Activated CD8-positive, alpha-beta memory T cell treated with anti-CD3 and anti-CD28 coated beads for 1 hour (primary cell): ENCODE measurements at places on chromosomes 11 and 22.

DNA sequence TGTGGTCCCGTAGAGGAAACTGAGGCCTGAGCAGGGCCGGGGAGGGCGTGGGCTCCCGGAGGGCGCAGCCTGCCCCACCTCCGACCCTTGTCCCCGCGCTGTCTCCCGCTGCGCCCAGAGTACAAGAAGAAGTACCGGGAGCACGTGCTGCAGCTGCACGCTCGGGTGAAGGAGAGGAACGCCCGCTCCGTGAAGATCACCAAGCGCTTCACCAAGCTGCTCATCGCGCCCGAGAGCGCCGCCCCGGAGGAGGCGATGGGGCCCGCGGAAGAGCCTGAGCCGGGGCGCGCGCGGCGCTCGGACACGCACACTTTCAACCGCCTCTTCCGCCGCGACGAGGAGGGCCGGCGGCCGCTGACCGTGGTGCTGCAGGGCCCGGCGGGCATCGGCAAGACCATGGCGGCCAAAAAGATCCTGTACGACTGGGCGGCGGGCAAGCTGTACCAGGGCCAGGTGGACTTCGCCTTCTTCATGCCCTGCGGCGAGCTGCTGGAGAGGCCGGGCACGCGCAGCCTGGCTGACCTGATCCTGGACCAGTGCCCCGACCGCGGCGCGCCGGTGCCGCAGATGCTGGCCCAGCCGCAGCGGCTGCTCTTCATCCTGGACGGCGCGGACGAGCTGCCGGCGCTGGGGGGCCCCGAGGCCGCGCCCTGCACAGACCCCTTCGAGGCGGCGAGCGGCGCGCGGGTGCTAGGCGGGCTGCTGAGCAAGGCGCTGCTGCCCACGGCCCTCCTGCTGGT is 1.9 kb downstream of the NLRP6 start:
- no peak for DNase-seq

- no peak for DNase-seq
Measured at GRCh38 chr11:42337786-42338455, 878.5 kb upstream of the LRRC4C start.

GRCh38 chr11:129732941-129733340 is 82.7 kb upstream of the TMEM45B start:
- no peak for DNase-seq

DNA sequence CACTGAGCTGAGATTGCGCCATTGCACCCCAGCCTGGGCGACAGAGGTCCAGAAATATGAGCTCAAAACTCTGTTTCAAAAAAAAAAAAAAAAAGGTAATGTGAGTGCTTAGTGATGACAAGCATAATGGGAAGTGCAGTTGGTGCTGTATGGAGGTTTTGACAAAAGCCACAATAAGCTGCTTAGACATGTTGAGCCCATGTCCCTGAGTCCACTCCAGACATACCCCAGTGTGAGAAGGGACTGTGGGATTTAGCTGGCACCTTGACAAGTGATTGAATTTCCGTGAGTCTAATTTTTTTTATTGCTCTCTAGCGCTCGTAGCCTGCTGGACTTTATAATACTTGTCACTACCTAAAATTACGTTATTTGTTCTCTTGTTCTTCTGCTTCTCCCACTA is 15.1 kb upstream of the LGR4 start:
- no peak for DNase-seq

DNA sequence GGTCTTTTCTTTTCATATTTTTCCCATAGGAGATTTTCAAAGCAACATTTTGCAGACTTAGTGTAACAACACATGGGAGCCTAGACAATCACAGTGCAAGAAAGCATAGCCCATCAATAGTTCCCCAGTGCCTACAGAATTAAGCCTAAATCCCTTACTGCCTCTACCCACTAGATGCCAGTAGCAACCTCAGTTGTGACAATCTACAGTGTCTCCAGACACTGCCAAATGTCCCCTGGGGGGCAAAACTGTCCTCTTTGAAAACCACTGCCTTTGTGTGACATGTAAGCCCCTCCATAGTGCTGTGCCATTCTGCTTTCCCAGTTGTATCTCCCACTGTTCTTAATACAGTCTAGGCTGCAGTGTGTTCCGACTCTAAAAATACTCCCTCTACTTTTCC is 1329.0 kb downstream of the LRRC4C start:
- DNase-seq: no peak

GRCh38 chr11:46170797-46171196 is 49.5 kb upstream of the PHF21A start:
- DNase-seq: no peak

DNA sequence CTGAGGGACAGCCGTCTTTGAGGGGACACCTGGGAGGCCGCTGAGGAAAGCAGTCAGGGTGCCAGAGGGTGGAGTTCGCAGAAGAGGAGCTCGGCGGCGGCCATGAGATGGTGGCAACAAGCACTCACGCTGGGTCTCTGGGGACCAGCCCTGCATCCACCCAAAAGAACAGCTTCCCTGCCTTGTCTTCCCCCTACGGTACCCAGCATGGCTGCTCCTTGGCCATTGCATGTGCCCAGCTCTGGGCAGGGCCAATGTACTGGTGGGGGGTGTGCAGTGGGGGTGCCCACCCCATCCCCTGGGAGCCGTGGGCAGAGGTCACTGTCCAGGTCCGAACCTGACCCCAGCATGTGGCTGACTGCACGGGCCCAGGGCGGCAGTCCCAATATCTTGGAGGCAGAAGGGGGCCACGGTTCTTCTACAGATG is 42.3 kb downstream of the OSBPL5 start:
- no peak for DNase-seq

- DNase-seq: no peak
Measured at GRCh38 chr22:30406400-30406799, 9.6 kb downstream of the SEC14L2 start.

GRCh38 chr22:48045369-48045768 is 1282.9 kb downstream of the TBC1D22A start:
- no peak for DNase-seq

DNA sequence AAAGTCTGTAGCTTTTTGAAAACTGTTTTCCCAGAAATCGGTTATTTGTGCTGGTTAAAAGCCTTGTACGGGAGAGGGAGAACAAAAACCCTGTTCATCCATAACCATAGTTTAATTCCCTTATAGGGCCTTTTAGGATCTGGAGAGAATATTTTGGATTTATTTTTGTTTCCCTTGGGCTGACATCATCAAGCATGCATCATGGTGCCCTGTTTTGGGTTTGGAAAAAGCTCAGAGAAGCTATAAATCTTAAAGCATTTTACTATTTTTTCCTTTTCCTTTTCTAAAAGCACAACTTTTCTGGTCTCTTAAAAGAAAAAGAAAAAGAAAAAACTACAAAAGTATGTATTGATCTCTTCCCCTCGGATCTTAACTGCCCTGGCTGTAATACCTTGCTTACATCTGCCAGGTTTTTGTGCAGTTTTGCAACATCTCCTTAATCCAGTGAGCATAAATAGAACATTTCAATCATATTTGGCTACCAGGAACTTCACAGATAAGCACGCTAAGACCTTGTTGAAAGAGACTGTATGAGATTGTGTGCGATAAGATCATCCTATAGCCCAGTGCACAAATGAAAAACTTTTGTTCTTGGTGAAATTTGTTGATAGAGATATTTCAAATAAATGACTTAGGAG is 88.0 kb downstream of the ZBTB16 start:
- no peak for DNase-seq

- no peak for DNase-seq
Measured at GRCh38 chr11:3135481-3136440, 29.3 kb downstream of the OSBPL5 start.

- no peak for DNase-seq
Measured at GRCh38 chr11:57363131-57364080, 17.5 kb downstream of the PRG3 start.

DNA sequence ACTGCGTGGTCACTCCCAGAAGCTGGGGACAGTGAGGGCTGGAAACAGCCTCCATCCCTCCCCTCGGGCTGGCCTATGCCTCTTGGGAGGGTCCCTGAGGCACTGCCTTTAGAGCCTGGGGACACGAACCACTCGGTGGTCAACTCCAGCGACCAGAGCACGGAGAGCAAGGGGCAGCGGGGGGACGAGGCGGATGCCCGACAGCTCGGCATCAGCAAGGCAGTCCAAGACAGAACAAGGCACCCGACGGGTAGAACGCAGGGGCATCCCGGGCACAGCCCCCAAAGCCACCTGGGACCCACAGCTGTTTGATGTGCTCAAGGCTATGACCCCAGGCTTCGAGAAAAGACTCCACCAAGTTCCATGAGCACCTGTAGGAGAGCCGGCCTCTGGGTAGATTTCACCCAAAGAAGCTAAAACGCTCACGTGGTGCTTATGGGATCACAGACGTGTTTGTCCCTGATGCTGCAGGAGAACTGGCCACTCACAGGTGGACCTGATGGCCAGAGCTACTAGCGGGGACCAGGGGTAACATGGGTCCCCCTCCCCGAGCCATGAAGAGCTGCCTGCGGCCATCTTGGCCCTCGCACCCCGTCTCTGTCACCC is 510 bp upstream of the LSP1 start:
- DNase-seq: no peak

- no peak for DNase-seq
Measured at GRCh38 chr11:69013009-69013951, at the start of gene MRGPRF. Gene MRGPRF, minus strand, starts transcription at chr11:69013246. Its CDS starts 3,345 bp downstream, at chr11:69009901.

DNA sequence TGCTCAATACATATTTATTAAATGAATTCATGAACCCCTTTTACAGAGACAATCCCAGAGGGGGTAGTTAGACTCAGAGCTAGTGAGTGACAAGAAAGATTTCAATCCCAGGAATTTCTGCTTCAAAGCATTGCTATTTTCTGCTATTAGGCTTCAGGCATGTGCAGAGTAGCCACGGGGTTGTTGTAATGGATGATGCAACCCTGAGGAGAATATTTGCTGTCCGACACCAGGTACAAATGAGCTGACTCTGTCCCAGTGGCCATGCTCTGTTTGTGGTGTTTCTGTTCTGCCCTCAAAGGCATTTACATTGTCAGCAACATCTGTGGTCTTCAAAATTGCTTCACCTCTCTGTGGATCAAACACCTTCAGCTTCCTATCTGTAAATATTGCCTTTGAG is 102.6 kb downstream of the CSNK2A3 start:
- no peak for DNase-seq

DNA sequence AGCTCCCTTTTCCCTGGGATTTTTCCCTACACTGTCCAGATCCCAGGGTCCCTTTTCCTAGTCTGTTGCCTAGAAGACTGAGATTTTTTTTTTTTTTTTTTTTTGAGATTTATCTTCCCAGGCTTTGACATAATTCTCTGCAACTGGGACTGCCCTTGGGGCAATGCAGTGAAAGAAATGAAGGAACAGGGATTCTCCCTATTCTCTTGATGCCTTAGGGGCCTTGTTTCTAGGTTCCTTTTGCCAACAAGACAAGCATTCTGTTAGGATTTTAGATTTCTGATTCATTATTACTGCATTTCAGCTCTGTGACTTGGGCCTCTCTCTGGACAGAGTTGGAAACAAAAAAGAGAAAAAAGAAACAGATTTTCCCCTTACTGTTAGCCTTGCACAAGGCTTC is 47.3 kb downstream of the QSER1 start:
- DNase-seq: no peak

- DNase-seq: no peak
Measured at GRCh38 chr22:50672471-50673230, at the start of gene SHANK3. Gene SHANK3, plus strand, starts transcription at chr22:50672823.

GRCh38 chr11:115238086-115238485 is 266.1 kb downstream of the CADM1 start:
- no peak for DNase-seq

GRCh38 chr11:17457396-17458173 is 19.1 kb downstream of the ABCC8 start:
- no peak for DNase-seq

DNA sequence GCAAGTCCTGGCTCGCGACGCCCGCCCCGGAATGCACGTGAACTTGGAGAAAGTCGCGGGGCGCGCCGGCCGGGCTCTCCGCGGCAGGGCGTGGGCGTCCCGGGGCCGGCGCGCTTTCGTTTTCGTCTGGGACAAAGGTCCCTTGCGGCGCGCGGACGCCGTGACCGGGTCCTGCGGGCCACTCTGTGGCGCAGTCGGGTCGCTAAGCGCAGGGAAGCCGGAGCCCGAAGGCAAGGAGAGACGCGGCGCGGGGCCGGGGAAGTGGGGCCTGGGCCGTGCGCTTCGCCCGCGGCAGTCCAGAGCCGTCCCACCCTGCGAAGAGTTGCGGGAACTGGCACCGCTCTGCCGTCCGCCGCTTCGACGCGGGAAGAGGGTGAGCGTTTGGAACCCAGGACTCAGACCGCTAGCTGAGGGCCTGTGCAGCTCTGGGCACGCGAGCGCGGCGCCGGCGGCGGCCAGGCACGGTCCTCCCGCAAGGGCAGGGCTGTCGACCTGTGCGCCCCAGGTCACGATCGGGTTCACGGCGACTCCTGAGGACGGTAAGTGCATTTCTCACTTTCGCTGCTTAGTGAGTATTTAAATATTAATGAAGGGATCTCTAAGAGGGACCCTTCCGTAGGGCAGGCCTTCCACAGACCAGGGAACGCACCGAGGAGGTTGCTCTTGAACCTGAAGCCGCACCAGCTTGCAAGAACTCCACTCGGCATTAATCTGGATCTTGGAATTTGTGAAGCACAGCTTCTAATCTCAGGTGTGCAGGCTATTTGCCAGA is 78.0 kb upstream of the PPARA start:
- no peak for DNase-seq

- DNase-seq: no peak
Measured at GRCh38 chr11:93573184-93573583, 30.0 kb upstream of the SMCO4 start.

DNA sequence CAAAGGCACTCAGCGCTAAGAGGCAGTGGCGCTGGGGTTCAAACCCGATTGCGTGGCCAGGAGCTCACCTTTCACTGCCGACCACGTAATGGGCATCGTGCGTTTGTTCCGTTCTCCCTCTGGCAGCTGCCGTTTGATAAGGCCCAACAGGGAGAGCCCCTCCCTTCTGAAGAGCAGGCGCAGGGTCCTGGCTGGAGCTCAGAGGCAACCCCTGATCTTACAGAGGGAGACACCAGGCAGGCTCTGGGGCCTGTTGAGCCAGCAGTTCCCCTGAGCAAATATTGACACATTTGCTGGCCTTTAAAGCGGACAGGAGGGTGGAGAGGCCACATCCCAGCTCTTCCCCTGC is 11.7 kb upstream of the C1QTNF6 start:
- DNase-seq: no peak

DNA sequence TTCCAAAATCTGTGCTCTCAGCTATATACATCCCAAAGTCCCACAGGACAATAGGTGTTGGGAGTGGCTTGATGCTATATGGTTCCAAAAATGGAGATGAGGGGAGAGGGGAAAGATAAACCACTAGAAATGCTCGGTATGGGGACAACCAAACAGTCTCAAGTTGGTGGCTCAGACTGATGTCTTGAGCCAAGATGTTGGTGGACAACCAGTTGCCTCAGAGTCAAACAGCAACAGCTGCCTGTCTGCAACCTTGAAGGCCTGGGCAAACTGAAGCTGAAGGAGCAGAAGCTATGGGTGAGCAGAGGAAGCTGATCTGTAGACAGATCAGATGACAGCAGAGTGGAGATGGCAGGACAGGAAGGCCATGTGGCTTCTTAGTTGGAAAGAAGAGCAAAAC is 4.0 kb downstream of the RRP8 start:
- no peak for DNase-seq

DNA sequence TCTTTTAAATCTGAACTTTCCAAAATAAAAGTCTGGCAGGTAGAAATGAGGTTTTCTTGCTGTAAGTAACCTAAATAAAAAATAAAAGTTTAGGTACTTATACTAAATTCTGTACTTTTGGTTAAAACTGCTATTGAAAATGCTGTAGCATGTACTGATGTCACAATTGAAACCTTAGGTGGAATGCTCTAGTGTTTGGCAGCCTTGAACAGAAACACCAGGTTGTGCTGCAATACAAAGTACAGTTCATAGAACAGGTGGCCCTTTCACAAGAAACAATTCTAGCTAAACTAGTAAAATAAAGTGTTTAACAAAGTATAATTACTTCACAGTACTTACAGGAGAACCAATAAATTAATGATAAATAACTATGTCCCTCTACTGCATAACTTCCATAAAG is 25.1 kb downstream of the NPAT start:
- no peak for DNase-seq
